ENCODE measurements at places on chromosomes 4 and X. TPM values are rescaled to one million over a fixed set of nuclear protein-coding genes. Genes with fewer than 3 reads are reported as not detected.

Gene DCAF4L1
- total RNA-seq, result 0.32 TPM

Gene GYPB
- not detected for total RNA-seq

DNA sequence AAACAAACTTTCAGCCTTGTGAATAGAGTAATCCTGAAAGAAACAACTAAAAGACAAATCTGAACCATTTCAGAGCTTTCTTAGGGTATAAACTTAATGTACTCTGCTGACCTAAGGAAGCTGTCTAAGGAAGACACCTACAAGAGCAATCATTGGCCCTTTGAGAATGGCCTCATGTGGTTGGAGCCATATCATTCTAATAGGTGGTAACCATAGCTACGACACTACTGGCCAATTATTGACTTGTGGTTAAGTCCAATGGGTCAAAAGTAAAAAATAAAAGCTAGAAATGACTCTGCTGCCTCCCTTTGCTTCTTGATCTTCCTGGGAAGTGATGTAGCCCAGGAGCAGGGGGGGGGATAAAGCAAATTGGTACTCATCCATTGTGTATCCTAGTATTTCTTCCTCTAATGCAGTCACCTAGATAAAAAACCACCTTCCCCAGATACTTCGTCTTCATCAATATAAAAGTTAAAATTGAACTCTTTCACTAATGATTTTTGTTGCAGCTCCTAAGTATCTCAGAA is 547.0 kb downstream of the ARAP2 start:
- ATAC-seq, result no peak

GRCh38 chrX:12949205-12949926 is 25.5 kb upstream of the TMSB4X start:
- peak; percentile 19 for ATAC-seq

DNA sequence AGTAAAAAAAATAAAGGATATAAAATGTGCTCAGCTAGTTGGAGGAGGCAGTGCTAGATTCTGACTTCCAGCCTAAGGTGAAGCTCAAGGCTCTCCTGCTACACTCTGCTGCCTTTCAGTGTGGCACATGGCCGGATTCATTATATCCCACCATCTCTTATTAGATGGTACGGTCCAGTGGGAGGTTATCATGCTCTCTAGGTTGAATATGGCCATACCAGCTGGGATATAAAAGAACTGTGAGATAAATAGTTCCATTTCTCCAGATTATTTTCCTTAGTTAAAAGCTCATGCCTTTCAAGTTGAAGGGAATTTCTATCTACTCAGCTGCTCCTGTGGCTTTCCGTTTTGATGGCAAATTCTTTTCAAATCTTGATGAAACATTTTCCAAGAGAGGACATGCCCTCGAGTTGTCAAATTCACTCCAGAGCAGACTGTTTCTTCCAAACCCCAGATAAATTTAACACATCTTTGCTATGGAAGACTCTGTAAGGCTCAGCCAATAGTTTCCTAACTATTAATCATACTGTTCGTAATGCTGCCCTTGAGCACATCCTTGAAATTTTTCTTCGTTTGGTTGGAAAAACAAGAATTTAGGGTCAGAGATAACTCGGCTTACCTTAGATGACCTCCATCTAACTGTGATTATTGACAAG is 2.2 kb upstream of the MGARP start:
- no peak for ATAC-seq

- no peak for ATAC-seq
Observed at GRCh38 chrX:72685810-72686456, 28.2 kb downstream of the PHKA1 start.

GRCh38 chr4:53039741-53040458 is 177.8 kb downstream of the RASL11B start:
- ATAC-seq, result no peak

GRCh38 chr4:178415925-178416324 is 973.7 kb upstream of the AGA start:
- ATAC-seq, result no peak

DNA sequence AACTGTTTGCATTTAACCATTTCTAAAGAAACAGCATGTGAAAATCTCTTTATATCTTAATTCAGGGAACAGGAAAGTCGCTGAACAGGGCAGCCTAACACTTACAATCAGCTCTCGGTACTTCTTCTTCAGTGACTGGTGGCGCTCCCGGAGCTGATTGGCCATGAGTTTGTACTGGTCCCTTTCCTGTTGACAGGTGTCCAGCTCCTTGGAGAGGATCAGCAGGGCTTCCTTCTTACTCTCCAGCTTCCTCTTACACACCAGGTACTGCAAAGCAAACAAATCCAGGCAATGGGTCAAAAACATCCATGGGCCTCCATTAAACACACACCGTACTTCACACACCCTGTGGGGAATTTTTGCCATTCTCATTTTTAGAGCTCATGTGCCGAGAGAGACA is 36.4 kb downstream of the CCDC149 start:
- no peak for ATAC-seq

- ATAC-seq, result no peak
Observed at GRCh38 chr4:25782482-25782881, 80.3 kb downstream of the SEL1L3 start.

GRCh38 chr4:24578364-24578763 is 6.0 kb downstream of the DHX15 start:
- ATAC-seq, result no peak

Gene FAM47E
- total RNA-seq, result not detected

DNA sequence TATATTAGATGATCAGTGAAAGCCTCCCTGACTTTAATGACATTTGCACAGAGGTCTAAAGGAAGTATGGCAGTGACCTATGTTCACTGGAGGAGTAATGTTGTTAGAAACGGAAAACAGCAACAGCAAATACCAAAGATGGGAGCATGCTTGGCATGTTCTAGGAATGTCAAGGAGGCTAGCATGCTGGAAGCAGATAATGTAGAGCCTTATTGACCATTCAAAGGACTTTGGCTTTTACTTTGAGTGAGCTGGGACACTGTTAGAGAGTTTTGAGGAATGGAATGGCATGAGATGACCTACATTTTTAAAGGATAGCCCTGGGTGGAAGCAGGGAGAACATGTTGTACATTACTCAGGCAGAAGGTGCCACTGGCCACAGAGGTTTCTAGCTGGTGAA is 6.0 kb downstream of the RPA4 start:
- ATAC-seq, result no peak

Gene MAGEA10
- not detected for total RNA-seq

DNA sequence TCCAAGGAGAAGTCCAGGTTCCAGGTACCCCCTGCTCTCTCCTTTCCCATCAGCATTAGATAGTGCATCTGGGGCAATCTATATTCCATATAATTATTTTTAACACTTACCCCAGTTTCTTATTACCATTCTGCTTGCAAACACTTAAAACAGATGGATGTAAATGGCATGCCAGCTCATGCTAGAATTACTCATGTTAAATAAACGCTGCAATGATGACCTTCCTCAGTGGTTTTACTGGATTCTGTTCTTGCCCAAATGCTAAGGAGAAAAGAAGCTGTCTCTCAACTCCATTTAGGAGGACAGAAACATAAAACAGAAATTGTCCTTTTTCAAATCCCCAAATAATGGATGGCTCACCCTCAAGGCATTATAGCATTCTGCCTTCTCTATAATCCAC is 161.1 kb downstream of the NLGN4X start:
- no peak for ATAC-seq

- no peak for ATAC-seq
Observed at GRCh38 chr4:153326513-153326912, 18.0 kb upstream of the MND1 start.
